ENCODE measurements at places on chromosomes 2 and 18.
A peak's percentile ranks its signal among the peaks of the same experiment; 100 is the strongest.

- DNase-seq = peak; percentile 1
Measured at GRCh38 chr2:57549642-57550102, 496.9 kb upstream of the VRK2 start.

DNA sequence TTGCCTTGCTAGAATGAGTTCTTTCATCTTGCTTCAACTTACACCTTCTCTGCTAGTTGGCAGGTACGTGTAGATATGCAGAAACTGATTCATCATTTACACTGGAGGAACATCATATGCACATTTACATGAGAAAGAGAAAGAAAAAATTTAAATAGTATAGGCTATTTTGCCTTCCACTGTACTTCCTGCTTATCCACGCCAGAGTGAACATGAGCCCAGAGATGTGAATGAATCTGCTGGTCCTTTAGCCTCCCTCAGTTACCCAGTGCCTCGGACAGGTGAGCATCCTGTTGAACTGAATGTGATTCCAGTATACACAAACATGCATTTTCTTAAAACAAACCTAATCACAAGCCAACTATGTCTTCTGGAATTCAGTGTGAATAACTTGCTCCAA is 83.6 kb downstream of the SESTD1 start:
- no peak for DNase-seq

GRCh38 chr2:10675131-10675530 is 14.6 kb downstream of the NOL10 start:
- no peak for DNase-seq

- no peak for DNase-seq
Measured at GRCh38 chr2:94861308-94862152, 9.7 kb upstream of the TEKT4 start.

- no peak for DNase-seq
Measured at GRCh38 chr2:30931841-30932407, 124.7 kb upstream of the CAPN13 start.
